ENCODE measurements at places on chromosomes 3 and 15.

- no peak for DNase-seq
These were observed 38.2 kb upstream of the FAM3D start for GRCh38 chr3:58704745-58705144.

GRCh38 chr15:42457445-42458442 is 33.2 kb downstream of the ZNF106 start:
- DNase-seq: peak; percentile 96

DNA sequence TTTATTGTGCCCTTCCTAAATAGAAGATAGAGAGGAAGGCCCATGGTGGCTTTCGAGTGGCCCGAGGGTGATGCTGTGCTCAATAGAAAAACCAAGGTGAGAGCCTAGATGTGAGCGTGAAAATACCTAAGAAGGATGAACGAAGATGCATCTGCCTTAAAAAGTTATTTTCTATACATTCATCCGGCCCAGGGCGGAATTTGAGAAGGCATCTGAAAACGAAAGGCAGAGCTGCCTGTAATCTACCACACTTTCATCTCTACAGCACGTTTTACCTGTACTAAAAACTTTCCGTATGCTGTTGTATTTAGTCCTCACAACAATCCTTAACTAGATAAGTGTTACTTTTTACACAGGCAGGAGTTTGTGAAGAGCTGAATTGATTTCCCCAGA is 1.4 kb downstream of the DUT start:
- no peak for DNase-seq

- DNase-seq: no peak
These were observed 29.1 kb downstream of the LIPC start for GRCh38 chr15:58460872-58461271.

DNA sequence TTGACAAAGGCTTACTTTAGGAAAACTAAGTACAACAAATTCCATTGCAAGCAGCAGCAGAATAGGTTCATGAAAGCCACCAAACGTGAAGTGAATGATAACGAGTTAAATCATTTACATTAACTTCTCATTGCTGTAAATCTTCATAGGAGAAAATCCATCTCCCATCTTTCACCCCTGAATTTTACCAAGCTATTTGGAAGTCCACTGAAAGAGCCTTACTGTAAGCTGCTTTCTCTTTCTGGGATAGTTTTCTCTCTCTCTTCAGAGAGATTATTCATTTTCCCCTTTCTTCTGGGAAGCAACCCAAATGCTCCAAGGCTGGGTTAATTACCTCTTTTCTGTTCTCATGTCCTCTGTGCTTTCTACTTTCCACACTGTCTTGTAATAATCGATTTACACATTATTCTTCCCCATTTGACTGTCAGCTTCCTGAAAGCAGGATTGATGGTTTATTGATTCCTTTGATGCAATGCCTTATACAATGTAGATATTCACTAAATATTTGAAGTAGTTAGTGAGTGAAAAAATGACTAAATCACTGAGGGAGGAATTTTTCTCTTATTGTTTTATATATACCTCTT is 914.3 kb upstream of the ARPP21 start:
- DNase-seq: peak; percentile 7

GRCh38 chr3:46095307-46095706 is 68.0 kb upstream of the XCR1 start:
- no peak for DNase-seq

DNA sequence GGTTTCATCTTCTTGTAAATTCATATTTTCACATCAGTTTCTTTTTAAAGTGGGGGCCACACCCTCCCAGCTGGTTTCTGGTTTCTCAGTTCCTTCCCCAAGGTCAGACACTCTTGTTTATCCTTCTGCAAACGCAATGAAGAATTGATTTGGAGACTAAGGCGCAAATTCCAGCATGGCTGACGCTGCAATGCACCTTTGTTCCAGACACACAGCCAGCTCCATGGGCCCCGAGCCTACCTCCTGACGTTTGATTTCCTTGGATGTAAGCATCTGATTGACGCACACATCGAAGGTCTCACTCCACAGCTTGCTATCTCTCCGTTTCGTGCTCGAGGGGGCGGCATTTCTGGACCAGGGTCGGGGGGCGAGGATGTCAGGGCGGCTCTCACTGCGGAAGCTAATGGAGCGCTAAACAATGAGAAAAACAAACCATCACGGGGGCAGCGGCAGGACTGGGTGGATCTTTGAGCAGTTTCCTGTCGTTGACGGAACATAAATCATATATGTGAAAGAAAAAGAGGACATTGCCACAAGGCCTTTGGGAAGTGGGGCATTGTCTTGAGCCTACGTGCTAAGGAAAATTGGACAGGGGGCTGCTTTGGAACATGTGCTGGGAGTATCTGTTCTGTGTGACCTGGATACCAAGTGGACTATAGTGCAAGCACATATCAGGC is 46.9 kb downstream of the ARHGEF3 start:
- no peak for DNase-seq
